ENCODE measurements at places on chromosomes 2 and 18. TPM values are rescaled to one million over a fixed set of nuclear protein-coding genes. Genes with fewer than 3 reads are reported as not detected.

DNA sequence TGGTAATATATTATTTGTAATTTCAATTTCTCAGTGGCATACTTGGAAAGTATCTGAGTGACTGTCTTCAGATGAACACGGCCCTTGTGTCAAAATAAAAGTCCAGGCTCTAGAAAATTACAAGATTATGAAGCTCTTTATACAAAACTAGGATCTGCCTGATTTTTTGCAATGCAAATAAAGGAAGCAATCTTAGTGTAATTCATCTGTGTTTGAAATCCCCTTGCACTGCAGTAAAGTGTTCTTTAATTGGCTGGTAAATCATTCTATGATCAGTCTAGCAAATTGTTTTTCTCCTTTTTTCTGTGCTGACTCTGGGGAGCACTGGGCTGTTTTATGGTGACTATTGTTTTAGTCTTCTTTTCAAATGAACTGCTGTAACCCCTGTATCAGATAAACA is 1039.0 kb downstream of the SOCS6 start:
- no peaks in the 10 kb centered on the region for H3K36me3 ChIP-seq
- H3K4me3 ChIP-seq = no peak overlapping the region
- no peaks in the 10 kb centered on the region for H3K27me3 ChIP-seq

DNA sequence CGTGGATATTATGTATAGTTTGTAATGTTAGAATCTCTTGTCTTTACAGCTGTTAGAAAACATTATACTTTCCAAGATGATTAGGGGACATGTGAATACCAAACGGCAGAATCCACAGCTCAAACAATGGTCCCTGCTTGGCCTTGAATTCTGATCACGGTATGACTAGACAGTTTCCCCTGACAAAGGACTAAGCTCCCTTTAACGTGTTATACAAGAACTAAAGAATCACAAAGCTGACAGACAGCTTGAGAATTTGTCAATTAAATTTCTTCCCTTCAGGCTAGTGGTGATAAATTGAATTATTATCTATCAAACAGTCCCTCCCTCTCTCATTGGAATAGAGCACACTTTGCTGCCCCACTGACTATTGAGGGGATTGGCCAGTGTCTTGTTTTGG is 359.2 kb upstream of the ID2 start:
- no peak overlapping the region for H3K27ac ChIP-seq
- DNase-seq = no peak
- no peaks in the 10 kb centered on the region for H3K36me3 ChIP-seq
- no peak overlapping the region for H3K4me3 ChIP-seq
- peaks cover 23% of the 10 kb centered on the region for H3K4me1 ChIP-seq
- peaks cover 11% of the 10 kb centered on the region for H3K27me3 ChIP-seq

DNA sequence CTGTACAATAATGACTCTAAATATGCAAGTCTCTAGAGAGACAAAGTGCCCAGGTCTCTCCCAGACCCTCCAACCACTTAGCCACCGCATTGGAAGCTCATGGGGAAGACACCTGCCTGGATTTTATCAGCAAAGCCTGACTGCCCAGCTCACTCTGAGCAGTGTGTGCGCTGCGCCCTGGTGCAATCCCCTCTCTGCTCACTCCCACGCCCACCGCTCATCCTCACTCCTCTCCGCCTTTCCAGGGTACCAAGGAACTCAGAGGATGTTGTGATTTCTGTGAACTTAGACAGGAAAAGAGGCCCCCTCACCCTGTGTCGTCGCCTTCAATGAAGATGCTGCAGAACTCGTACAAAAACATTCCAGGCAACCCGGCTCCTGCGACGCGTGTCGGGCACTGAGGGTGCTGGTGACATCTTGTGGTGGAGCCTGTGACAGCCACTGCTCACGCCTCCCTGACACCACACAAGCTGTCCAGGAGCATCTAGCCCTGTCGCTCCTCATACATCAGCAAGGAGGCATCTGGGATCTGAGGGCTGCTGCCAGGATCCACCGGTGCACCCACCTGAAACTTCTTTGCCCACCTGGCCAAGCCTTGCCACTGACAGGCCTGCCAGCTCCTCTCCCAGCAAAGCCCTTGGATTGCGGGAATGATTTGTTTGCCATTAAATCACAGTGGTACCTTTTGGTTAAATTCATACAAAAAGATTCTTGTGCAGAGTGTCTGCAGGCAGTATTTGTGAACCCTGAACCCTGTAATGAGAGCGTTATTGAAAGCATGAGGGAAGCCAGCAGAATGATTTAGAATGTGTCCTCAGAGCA is 220.4 kb downstream of the ZNF516 start:
- H3K27me3 ChIP-seq = no peaks in the 10 kb centered on the region
- H3K4me3 ChIP-seq = no peak overlapping the region
- no peak overlapping the region for H3K27ac ChIP-seq
- DNase-seq = peak; percentile 26

DNA sequence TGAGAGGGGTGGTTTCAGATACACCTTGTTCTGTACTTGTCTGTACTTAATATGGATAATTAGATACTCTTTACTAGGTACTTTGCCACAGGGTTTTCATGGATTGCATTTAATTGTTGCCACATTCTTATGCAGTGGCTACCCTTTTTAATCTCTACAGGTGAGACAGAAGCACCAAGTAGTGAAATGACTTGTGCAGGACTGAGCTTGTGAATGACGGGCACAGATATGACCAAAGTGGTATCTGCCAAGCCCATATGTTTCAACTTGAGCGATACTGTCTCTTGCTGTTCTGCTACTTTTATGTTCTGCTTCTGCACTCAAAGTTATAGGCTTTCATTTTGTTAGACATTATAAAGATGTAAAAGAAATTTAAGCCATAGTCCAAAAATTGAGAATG is 288.2 kb downstream of the ARHGAP15 start:
- H3K4me1 ChIP-seq = peaks cover 39% of the 10 kb centered on the region
- H3K27me3 ChIP-seq = no peaks in the 10 kb centered on the region
- no peak for DNase-seq
- H3K4me3 ChIP-seq = no peak overlapping the region

DNA sequence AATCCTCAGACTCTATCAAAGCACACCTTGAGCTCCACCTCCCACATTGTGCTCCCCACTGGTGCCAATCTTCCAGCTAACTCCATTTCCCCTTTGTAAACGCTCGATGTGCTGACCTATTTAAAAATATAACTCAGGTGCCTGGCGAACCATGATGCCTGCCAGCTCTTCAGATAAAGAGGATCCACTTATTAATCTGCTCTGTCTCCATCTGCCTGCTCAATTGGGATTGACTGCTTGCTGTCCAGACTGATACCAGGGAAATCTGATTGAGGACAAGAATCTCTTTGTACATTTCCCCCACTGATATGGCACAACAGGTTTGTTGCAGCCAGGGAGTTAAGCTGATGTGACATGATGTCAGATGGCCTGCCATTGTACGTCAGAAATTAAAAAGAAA is 2036.5 kb upstream of the CELF4 start:
- H3K4me3 ChIP-seq = no peak overlapping the region
- H3K36me3 ChIP-seq = no peaks in the 10 kb centered on the region
- H3K4me1 ChIP-seq = no peaks in the 10 kb centered on the region
- H3K27me3 ChIP-seq = peaks cover 2% of the 10 kb centered on the region
- no peak overlapping the region for H3K27ac ChIP-seq

ABCB11 gene
- total RNA-seq = not detected

GRCh38 chr2:98334439-98335078 is 11.7 kb upstream of the CNGA3 start:
- no peaks in the 10 kb centered on the region for H3K4me1 ChIP-seq
- H3K36me3 ChIP-seq = no peaks in the 10 kb centered on the region
- H3K4me3 ChIP-seq = no peak overlapping the region
- DNase-seq = no peak

RGPD5 gene
- total RNA-seq = 36.7 TPM

LONRF2 gene
- not detected for total RNA-seq

ICOS gene
- total RNA-seq = 211 TPM

- no peak overlapping the region for H3K27ac ChIP-seq
- no peaks in the 10 kb centered on the region for H3K36me3 ChIP-seq
- H3K27me3 ChIP-seq = no peaks in the 10 kb centered on the region
- no peaks in the 10 kb centered on the region for H3K4me1 ChIP-seq
- H3K4me3 ChIP-seq = no peak overlapping the region
- DNase-seq = no peak
Measured at GRCh38 chr2:22283436-22283835, 1101.5 kb upstream of the KLHL29 start.

Data from activated naive CD4-positive, alpha-beta T cell treated with anti-CD3 and anti-CD28 coated beads for 36 hours (primary cell).